ENCODE measurements at places on chromosomes 2 and 18.

DNA sequence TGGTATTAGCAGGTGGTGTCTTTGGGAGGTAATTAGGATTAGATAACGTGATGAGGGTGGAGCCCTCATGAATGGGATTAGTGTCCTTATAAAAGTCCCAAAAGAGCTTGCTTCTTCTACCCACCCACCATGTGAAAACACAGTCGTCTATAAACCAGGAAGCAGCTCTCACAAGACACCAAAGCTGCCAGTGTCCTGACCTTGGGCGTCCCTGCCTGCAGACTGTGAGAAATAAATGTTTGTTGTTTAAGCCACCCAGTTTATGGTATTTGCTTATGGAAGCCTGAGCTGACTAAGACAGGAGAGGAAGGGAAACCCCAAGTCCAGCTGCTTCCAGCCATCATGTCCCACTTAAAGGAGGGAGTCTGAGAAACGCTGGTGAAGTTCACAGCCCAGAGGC, 13.6 kb downstream of the ADI1 start:
- DNase-seq = no peak

GRCh38 chr2:97726261-97727064, 13.1 kb downstream of the ZAP70 start:
- DNase-seq = no peak

GRCh38 chr2:3449936-3450335, 69.4 kb downstream of the ADI1 start:
- no peak for DNase-seq

DNA sequence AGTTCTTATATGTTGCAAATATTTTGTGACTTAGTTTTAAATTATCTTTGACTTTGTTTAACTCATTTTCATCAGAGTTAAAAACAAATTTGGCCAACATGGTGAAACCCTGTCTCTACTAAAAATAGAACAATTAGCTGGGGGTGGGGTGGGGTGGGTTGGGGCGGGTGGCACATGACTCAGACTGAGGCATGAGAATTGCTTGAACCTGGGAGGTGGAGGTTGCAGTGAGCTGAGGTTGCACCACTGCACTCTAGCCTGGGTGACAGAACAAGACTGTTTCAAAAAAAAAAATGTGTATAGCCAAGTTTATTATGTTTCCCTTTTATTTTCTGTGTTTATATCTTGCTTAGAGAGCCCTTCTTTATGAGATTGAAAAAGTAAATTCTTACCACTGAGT, 14.2 kb upstream of the LIPG start:
- no peak for DNase-seq

- no peak for DNase-seq
Measured at GRCh38 chr18:58407263-58407648, 221.6 kb downstream of the ALPK2 start.

DNA sequence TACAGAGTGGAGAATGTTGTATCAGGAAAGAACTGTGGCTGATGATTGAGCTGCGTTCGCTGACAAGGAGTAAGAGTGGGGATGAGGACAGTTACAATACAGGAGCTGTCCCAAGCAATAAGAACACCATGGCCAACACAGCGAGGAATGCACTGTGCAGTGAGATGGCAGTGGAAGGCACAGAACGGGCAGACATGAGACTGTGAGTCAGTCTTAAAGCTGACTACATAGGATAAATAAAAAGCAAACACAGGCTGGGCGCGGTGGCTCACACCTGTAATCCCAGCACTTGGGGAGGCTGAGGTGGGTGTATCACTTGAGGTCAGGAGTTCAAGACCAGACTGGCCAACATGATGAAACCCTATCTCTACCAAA, 89.8 kb downstream of the CABYR start:
- no peak for DNase-seq

GRCh38 chr18:7038330-7038851, 79.2 kb downstream of the LAMA1 start:
- DNase-seq = no peak

DNA sequence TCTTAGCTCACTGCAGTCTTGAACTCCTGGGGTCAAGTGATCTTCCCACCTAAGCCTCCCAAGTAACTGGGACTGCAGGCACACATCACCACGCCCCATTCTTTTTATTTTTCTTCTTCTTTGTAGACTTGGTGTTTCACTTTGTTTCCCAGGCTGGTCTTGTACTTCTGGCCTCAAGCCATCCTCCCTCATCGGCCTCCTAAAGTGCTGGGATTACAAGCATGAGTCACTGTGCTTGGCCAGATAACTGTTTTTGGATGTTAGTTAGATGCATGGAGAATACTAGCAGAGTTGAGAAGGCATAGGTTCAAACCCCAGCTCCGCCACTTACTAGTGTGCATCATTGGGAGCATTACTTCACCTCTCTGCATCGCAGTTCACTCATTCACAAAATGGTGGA, 88.3 kb downstream of the TXNL1 start:
- DNase-seq = no peak

DNA sequence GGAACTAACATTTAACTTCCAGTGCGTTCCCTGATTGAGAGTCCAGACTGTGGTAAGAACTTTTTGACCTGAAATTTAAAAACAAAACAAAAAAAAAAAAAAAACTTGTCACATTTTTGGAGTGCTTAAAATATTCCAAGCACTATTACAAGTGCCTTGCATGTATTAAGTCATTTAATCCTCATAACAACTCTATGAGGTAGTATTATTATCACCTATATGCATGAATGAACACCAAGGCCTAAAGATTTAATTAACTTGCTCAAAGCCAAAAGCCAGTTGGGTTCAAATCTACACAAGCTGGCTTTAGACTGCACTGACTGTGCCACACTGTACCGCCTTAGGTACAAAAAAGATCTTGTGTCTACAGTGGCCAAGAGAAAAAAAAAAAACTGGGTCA, 35.2 kb downstream of the METTL4 start:
- DNase-seq = no peak

DNA sequence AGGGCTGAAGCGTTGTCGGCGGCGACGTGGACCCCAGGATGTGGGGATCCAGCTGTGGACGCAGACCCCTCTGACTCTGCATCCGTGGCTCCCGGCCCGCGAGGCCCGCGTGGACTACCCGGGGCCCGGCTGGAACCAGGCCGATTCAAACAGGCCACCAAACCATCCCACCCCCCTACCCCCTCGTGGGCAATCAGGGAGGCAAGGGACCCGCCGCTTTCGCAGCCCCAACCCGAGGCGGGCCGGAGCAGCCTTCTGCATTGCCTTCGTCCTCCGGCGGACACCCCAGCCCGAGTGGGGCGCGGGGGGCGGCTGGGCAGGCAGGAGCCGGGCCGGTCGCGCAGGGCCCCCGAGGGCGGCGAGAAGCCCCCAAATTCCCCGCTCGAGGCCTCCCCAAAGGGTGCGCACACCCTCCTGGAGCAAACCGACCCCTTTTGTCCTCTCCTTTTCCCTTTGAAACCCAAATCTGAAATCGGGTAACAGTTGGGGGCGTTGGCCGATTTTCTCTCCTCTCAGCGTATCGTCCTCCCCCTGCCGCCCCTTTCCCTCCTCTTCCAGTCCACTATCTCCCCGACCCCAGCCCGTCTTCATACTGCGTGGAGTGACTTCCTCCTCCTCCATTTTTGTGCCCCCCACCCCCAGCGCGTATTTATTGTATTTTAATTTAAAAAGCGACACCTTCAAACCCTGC, 7.4 kb downstream of the SP9 start:
- no peak for DNase-seq

DNA sequence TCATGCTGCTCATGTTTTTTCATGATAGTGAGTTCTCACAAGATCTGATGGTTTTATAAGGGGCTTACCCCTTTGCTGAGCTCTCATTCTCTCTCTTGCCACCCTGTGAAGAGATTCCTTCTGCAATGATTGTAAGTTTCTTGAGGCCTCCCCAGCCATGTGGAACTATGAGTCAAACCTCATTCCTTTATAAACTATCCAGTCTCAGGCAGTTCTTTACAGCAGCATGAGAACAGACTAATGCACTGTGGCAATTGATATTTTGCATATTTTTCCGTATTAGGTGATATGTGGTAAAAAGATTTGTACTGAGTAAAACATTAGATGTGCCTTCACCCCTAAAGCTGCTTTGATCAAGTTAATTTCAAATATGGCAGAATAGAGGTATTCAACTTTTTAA, 48.8 kb downstream of the RAB27B start:
- DNase-seq = no peak

DNA sequence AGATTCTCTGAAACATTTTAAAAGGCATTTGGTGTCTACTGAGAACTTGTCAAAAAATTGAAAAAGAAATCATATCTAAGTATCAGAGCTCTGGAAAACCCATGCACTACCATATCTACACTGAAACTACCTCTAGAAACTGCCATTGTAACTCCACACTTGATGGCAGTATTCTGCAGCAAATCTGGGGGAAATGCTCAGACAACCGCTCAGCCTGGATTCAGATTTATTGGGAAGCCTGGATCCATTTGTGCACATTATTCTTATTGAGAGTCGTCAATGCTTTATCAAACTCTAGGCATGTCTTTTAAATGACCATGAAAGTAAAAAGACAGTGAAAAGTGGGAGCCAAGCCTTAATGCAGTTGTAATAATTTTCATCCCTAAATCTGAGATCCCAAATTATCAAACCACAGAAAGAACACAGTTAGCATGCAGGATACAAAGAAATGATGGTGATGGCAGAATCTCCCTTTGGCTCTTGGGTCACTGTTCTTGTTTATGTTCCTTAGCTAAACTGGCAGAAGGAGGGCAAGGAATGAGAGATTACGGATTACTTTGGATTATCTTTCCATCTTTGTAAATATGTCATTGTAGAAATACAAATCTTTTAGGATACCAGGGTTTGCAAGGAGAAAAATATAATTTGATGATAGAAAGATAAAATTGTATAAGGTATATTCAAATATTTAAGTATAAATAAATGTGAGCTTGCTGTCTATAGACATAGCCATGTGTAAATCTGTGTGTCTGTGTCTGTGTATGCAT, 512.1 kb upstream of the SYT4 start:
- DNase-seq = no peak

DNA sequence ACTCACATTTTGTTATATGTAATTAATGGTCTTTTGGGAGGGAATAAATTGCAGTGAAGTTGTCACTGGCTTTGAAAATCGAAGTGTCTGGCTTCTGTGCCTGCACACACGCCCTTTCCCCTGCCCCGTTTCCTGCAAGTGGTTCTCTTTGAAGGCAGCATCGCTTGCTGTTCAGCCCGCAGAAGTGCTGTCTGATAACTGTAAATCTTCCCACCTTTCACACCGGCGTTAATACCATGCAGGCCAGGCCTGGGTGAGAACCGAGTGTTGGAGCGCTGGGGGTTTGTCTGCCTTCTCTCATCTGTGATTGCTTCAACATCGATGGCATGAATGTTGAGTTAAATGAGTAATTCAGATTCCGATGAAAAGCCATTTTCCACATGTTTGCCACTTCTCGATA, 37.9 kb upstream of the RPL31 start:
- no peak for DNase-seq

- DNase-seq = no peak
Measured at GRCh38 chr2:216214768-216215167, 105.6 kb downstream of the XRCC5 start.

GRCh38 chr18:76750917-76751890, 71.2 kb upstream of the ZNF236 start:
- no peak for DNase-seq

DNA sequence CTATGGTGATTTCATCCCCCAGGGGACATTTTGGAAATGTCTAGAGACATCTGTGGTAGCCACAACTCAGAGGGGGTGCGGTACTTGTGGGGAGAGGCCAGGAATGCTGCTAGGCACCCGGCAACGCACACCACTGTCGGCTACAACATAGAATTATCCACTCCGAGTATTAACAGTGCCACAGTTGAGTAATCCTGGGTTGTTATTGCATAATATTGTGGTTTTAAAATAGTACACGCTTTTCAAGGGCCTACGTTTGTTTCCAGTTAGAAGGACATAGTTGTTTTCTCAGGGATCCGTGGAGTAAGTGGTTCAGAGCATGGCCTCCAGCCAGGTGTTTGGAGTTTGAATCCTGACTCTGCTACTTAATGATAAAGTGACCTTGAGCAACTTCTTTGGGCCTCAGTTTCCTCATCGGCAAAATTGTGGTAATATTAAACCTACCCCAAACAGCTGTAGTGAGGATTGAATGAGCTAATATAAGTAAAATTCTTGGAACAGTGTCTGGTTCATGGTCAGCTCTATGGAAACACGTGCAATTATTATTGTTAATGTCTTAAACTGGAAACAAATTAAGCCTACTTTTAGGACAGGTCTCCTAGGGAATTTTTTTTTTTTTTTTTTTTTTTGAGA, 24.5 kb downstream of the CYP27A1 start:
- no peak for DNase-seq

DNA sequence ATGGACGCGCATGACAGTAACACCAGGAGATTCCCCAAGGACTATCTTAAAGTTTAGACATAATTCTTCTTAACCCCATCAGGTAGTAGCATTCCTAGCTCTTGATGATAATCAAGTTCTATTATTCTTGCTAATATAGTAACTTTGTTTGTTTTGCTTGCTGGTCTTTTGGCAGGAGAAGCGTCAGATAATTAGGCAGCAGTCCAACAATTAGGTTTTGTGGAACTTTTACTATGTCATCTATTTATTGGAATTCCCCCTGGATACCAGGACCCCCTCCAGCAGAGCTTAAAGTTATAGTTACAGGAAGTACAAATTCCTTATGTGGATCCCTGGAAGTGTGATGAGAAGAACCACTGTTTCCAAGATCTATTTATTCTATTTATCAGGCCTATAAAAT, 1138.0 kb upstream of the FAM98A start:
- no peak for DNase-seq

GRCh38 chr2:178204977-178205376, 10.7 kb downstream of the OSBPL6 start:
- DNase-seq = no peak

DNA sequence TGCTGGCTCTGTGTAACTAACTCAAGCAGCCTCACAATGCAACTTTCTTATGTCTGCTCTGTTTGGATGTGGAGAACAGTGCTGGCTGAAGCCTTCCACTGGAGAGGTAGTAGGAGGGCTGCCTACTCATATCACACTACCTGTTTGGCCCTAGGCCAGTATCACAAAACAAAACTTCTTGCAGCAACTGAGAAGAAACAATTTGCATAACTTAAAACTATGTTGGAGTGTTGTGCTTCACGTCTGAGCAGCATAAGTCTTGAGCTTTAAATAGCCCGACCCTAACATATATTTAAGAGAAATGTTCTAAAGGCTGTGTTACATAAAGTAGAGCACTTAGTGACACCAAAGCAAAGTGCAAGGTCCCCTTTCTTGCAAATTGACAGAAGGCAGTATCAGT, 204.9 kb upstream of the ACVR2A start:
- no peak for DNase-seq

- DNase-seq = no peak
Measured at GRCh38 chr18:69213842-69214241, 186.8 kb upstream of the DOK6 start.

- no peak for DNase-seq
Measured at GRCh38 chr2:143623231-143623908, 494.2 kb downstream of the ARHGAP15 start.

Measured in activated T-cell treated with anti-CD3 and anti-CD28 coated beads for 1 hour (primary cell).